ENCODE measurements at places on chromosomes 12 and 14. TPM values are rescaled to one million over a fixed set of nuclear protein-coding genes. Genes with fewer than 3 reads are reported as not detected.

The ZCRB1 gene
- total RNA-seq, result 54.9 TPM

The CLEC2B gene
- total RNA-seq, result 79.6 TPM

DNA sequence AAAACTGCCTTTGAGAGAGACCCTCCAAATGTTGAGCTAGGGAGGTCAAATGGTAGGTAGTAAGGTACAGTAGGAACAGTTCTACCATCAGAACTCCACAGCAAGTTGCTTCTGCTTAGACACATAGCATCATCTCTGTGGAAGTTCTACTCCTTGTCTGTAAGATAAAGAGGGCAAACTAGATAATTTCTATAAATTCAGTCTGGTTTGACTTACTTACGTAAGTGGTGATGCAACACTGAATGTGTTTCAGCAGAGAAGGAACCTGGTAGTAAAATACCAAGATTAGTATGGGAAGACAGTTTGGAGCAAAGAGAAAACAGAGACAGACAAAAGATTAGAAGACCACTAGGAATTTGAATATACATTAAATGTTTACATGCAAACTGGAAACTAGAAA, 42.0 kb downstream of the KITLG start:
- H3K4me3 ChIP-seq, result no peak overlapping the region
- DNase-seq, result no peak
- H3K36me3 ChIP-seq, result no peaks in the 10 kb centered on the region

The ZDHHC22 gene
- not detected for total RNA-seq

The ACVRL1 gene
- total RNA-seq, result not detected

- H3K27me3 ChIP-seq, result peaks cover 3% of the 10 kb centered on the region
- H3K36me3 ChIP-seq, result peaks cover 21% of the 10 kb centered on the region
- peak overlapping the region; percentile 95 for H3K27ac ChIP-seq
- peaks cover 45% of the 10 kb centered on the region for H3K4me1 ChIP-seq
- no peak for DNase-seq
Observed at GRCh38 chr12:14775636-14775980, 27.7 kb downstream of the WBP11 start.

DNA sequence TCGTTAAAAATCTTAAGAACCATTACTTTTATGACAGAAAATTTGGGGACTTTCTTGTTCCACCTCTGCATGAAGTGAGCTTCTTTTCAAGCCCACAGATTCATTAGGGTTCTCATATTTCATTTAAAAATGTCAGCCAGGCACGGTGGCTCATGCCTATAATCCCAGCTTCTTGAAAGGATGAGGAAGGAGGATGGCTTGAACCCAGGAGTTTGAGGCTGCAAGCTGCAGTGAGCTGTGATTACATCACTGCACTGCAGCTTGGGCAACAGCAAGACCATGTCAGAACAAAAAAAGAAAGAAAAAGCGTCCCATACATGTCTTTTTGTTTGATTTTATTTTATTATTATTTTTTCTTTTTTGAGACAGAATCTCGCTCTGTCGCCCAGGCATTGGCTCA, 43.4 kb upstream of the ATF1 start:
- no peak overlapping the region for H3K27ac ChIP-seq
- peaks cover 28% of the 10 kb centered on the region for H3K36me3 ChIP-seq
- DNase-seq, result no peak
- H3K27me3 ChIP-seq, result no peaks in the 10 kb centered on the region

The REC8 gene
- 51.9 TPM for total RNA-seq
